ENCODE measurements at places on chromosomes 12 and 14.

- DNase-seq: no peak
Observed at GRCh38 chr14:98270201-98270600, 1001.8 kb downstream of the BCL11B start.

DNA sequence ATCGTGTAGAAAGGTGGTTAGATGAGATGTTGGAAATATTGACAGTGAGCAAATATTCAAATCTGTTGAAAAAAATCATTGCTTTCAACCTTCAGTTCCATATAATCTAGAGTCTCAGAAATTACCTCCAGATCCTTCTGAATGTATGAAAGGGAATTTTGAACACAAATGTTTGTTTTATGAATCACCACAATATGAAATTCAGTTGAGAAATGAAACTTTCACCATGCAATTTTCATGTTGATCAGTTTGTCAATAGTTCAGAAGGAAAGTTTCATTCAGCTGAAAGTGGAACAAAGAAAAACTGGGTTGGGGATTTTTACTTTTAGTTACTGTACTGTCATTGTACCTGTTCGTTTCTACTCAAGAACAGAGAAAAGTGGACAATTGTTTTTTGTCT is 953.6 kb downstream of the SLC6A15 start:
- DNase-seq: no peak

DNA sequence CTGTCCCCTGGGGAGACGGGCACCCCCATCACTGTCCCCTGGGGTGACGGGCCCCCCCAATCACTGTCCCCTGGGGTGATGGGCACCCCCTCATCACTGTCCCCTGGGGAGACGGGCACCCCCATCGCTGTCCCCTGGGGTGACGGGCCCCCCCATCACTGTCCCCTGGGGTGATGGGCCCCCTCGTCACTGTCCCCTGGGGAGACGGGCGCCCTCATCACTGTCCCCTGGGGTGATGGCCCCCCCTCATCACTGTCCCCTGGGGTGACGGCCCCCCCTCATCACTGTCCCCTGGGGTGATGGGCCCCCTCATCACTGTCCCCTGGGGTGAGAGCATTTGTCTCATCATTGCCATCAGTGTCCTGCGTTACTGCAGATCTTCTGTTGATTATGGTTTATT is 38.6 kb downstream of the PACS2 start:
- no peak for DNase-seq

GRCh38 chr12:26204612-26205289 is 9.4 kb downstream of the SSPN start:
- DNase-seq: no peak

DNA sequence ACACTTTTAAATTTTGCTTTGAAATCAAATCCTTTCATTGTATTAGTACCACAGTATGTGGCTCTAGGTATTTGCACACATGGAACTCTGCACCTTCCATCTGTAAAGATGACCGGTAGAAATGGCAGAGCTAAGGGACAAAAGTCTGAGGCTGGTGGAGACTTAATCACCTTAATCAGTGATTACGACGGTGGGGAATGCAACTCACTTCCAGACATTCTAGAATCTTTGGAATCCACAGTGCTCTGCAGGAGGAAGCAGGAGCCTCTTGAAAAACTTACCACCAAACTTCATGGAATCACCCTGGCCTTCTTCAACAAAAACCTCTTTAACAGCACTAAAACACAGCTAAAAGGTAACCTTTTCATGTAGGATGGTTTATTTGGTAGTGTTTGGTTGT is 3.9 kb upstream of the DACT1 start:
- no peak for DNase-seq

DNA sequence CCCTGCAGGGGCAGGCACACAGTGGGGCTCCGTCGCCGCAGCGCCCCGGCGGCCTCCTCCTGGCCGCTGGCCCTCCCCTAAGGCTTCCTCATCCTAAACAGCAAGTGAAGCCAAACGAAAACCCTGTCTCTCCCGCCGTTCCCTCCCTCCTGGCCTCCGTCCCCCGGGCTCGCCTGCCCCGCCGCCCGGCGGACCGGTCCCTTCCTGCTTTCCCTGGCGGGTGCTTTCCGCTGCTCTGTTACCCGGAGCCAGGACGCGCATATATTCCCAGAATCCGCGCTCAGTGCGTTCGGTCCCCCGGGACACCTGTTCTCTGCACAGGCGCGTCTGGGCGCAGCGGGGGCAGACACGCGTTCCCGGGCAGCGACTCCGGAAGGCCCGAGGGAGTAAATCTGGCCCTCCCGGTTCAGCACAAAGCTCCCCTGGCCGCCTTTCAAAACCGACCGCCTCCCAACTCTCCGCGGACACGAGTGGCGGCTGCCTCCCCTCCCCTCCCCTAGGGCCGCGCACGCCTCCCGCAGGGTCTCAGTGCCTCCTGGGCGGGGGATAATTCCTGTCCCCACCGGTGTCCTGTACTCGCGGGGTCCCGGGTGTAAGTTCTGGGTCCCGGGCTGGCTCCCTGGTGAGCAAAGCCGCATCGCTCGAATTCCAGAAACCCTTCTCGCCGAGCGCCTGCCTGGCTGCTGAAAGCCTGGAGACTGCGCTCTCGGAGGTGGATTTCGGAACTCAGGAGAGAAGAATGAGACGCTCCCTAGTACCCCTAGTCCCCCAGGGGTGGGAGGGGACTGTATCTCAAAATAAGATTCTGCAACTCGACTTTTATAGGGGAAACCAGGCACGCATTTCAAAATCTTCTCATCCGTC is 21.4 kb upstream of the CEP170B start:
- DNase-seq: no peak

All from activated T-cell treated with anti-CD3 and anti-CD28 coated beads for 1 hour (primary cell).